T-cell (primary cell): ENCODE measurements at places on chromosomes 16 and 17. TPM values are rescaled to one million over a fixed set of nuclear protein-coding genes. Genes with fewer than 3 reads are reported as not detected.

The EMC8 gene
- total RNA-seq: 34.8 TPM

The CCDC102A gene
- 6.5 TPM for total RNA-seq

The SPNS2 gene
- total RNA-seq: 0.75 TPM

The TBX6 gene
- 1.5 TPM for total RNA-seq

GRCh38 chr16:87688876-87689815 lies 76.6 kb downstream of the KLHDC4 start:
- no peak for DNase-seq

- DNase-seq: no peak
Observed at GRCh38 chr16:86761111-86762031, 183.0 kb downstream of the FOXL1 start.

DNA sequence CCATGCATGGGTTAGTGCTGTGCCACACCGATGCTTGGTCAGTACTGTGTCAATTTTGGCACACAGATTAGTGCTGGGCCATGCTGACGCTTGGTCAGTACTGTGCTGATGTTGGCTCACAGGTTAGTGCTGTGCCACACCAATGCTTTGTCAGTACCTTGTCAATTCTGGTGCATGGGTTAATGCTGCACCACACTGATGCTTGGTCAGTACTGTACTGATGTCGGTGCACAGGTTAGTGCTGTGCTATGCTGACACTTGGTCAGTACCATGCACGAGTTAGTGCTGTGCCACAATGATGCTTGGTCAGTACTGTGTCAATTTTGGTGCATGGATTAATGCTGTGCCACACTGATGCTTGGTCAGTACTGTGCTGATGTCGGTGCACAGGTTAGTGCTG lies 103.0 kb downstream of the NPIPB11 start:
- no peak for DNase-seq

DNA sequence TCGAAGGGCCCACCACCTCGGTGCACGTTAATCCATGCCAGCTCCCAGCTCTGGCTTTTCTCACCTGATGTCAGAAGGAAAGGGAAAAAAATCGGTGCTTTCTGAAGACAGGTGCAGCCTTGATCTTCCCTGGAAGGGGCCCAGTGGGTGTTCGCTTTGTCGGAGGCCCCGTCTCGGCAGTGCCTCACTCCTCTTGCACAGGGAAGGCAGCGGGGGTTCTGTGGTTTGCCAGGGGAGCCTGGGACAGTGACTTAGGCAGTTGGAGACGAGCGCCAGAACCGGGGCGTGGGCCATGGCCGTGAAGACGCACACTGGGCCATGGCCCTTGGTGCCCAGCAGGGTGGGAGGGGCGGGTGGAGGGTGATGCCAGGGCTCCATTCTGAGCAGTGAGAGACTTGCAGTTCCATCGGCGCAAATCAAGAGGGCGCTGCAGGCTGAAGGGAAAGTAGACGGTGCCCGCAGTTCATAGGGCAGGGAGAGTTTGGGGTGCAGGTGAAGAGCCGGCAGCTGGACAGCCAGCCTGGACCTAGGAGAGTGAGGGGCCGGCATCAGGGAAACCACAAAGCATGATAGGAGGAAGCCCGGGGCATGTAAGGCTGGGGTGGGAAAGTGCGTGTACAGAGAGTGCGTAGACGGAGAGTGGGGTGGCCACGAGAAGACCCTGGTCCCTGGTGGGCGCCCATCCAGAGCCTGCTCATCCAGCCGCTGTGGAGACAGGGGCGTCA lies 101.3 kb upstream of the CHMP6 start:
- no peak for DNase-seq

DNA sequence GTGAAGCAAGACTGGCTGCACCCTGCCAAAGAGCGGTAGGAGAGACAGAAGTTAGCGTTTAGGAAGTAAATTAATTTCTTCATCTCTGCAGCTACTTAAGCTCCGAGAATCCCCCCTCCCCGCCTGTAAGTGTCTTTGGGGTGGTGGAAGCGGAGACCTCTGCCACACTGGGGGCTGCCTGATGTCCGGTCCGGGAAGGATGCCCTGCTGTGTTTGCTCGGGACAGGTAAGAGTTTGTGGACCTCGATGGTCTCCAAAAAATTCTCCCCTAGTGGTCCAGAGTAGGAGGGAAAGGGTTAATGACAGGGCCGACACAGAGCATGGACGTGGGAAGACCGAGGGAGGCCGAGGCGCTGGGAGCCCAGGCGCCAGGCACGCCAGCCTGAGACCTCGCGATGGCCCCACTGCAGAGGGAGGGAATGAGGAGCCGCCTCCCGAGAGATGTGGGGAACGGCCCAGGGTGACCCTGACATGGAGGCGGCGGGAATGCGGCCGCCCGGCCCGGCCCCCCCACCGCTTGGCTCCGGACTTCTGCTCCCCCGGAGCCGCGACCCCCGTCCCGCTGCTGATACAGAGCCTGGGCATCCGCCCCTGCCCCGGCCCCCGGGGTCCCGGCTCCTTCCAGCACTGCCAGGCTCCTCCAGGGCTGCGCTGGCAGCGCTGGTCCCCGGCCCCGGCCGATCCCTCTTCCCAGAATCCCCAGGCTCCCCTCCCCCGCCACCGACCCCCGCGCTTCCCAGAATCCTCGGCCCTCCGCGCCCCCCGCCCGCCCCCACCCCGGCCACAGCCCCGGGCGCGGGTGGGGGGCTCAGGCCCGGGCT lies 680 bp downstream of the ZNF629 start:
- DNase-seq: no peak
